SK-N-SH (cell line): ENCODE measurements at places on chromosomes 3 and 15. TPM values are rescaled to one million over a fixed set of nuclear protein-coding genes. Genes with fewer than 3 reads are reported as not detected.

DNA sequence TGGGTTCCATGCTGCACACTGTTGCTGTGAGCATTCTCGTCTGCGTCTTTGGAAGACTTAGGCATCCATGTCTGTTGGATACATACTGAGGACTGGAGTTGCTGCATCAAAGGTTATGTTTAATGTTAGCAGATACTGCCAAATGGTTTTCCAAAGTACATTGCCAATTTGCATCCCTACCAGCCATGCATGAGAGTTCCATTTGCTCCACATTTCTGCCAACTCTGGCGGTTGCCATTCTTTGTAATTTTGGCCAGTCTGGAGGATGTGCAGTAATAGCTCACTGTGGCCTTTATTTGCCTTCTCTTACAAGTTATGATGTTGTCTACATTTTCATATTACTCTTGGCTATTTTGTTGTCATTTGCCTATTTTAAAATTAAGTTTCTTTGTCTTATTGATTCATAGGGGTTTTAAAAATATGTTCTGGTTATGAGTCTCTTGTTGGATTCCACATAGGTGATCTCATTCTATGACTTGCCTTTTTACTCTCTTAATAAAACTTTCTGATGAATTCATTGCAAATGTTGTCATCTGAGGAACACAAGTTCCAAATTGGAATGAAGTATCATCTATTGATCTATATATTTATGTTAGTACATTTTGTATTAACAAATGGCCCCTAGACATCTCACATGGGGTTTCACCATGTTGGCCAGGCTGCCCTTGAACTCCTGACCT is 42.1 kb downstream of the FBLN2 start:
- no peak for DNase-seq
- H3K36me3 ChIP-seq = no peaks in the 10 kb centered on the region
- no peak overlapping the region for H3K27ac ChIP-seq

DNA sequence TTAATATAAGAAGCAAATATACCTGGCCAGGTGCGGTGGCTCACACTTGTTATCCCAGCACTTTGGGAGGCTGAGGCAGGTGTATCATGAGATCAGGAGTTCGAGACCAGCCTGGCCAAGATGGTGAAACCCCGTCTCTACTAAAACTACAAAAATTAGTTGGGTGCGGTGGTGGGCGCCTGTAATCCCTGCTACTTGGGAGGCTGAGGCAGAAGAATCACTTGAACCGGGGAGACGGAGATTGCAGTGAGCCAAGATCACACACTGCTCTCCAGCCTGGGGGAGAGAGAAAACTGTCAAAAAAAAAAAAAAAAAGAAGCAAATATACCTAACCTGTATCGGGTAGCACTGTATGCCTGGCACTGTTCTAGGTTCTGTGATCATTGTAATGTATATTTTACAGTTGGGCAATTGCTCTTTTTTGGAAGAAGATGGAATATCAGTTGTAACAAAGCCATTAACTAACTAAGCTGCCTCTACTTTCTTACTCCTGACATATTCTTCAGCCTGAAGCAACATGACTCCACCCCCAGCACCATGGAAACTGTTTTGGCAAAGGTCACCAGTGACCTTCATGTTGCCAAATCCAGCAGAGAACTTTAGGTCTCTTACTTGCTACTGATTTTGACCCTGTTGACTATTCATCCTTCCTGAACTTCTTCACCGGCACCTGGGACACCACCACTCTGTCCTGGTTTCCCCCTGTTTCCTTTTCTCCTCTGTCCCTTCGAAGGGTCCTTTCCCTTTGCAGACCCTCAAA is 203.8 kb downstream of the RPLP1 start:
- H3K27me3 ChIP-seq = peaks cover 40% of the 10 kb centered on the region; the same call in 1 of the 2 replicates
- no peak overlapping the region for H3K4me3 ChIP-seq
- no peak for DNase-seq
- no peak overlapping the region for H3K27ac ChIP-seq
- H3K4me1 ChIP-seq = no peaks in the 10 kb centered on the region

DNA sequence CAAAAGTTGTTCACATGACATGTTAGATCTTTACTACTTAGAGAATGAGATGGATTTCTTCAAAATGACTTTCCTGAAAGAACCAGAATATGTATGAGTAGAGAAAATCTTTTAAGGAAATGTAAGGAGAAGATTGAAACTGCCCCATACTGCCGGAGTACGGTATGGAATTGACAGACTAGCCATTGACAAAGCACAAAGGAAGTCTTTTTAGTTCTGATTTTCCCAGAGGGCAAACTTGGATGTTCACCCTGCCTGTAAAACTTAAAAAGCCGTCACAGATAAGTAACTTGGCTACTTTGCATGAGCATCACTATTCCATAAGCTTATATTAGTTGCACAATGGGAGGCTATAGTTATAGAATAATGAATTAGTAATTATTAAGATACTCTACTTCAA is 93.8 kb downstream of the NECTIN3 start:
- H3K4me3 ChIP-seq = no peak overlapping the region
- DNase-seq = no peak
- no peaks in the 10 kb centered on the region for H3K4me1 ChIP-seq
- peaks cover 7% of the 10 kb centered on the region; the same call in 1 of the 2 replicates for H3K36me3 ChIP-seq
- no peaks in the 10 kb centered on the region for H3K27me3 ChIP-seq
- no peak overlapping the region for H3K27ac ChIP-seq

GRCh38 chr3:189458528-189458927 is 172.7 kb upstream of the TP63 start:
- no peaks in the 10 kb centered on the region for H3K4me1 ChIP-seq
- no peaks in the 10 kb centered on the region for H3K36me3 ChIP-seq
- H3K27ac ChIP-seq = no peak overlapping the region
- H3K4me3 ChIP-seq = no peak overlapping the region
- H3K27me3 ChIP-seq = no peaks in the 10 kb centered on the region

DNA sequence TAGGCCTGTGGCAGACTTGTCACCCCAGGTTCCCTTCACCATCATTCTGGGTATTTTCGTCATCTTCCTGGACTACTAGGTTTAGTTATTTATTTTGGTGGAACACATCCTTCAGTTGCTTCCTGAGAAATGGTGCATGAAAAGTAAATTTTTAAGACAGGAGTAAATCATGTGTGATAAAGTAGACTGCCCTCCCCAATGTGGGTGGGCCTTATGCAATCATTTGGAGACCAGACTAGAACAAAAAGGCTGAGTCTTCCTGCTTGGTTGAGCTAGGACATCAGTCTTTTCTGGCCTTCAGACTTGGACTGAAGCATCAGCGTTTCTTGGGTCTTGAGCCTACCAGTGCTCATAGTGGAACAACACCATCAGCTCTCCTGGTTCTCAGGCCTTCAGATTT is 50.7 kb upstream of the SLC2A2 start:
- H3K4me3 ChIP-seq = no peak overlapping the region
- peaks cover 73% of the 10 kb centered on the region for H3K36me3 ChIP-seq
- DNase-seq = no peak

DNA sequence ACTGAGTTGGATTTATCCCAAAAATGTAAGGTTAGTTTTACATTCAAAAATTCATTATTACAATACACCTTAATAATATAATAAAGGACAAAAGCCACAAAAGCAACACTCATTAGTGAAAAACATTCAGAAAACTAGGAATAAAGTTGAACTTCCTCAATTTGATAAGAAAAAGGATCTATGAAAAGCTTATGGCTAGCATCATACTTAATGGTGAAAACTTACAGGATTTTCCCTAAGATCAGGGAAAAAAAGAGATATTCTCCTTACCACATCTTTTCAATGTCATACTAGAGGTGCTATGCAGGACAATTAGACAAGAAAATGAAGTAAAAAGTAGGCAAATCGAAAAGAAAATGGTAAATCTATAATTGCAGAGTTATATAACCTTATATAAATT is 279.9 kb downstream of the CGGBP1 start:
- H3K27me3 ChIP-seq = no peaks in the 10 kb centered on the region
- H3K4me1 ChIP-seq = no peaks in the 10 kb centered on the region
- no peak overlapping the region for H3K27ac ChIP-seq
- H3K4me3 ChIP-seq = no peak overlapping the region
- H3K36me3 ChIP-seq = no peaks in the 10 kb centered on the region

GRCh38 chr15:82105451-82106215 is 59.8 kb upstream of the MEX3B start:
- no peaks in the 10 kb centered on the region for H3K27me3 ChIP-seq
- no peak overlapping the region for H3K4me3 ChIP-seq
- H3K36me3 ChIP-seq = no peaks in the 10 kb centered on the region
- peaks cover 5% of the 10 kb centered on the region; the same call in 1 of the 2 replicates for H3K4me1 ChIP-seq

GRCh38 chr3:67478423-67478822 is 176.0 kb downstream of the SUCLG2 start:
- no peak for DNase-seq
- H3K36me3 ChIP-seq = no peaks in the 10 kb centered on the region
- no peak overlapping the region for H3K27ac ChIP-seq
- no peaks in the 10 kb centered on the region for H3K4me1 ChIP-seq
- no peak overlapping the region for H3K4me3 ChIP-seq

DNA sequence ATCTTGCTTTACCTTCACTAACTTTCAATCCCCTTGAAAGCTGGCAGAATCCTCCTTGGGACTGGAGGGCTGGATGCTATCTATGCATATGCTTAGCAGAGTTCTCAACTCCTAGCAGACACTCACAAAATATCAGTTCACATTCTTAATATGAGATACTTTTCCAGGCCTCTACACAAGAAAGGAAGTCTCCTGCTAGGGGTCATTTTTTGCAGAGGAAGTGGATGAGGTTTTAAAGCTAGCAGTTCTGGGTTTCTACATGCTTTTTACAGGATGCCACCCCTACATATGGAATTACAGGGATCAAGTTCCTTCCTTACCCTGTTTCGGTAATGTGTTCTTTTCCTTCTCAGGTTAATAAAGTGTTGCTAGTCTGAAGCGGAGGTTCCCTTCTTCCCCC is 206.3 kb upstream of the TP63 start:
- no peaks in the 10 kb centered on the region for H3K36me3 ChIP-seq
- no peak overlapping the region for H3K4me3 ChIP-seq
- no peaks in the 10 kb centered on the region for H3K4me1 ChIP-seq
- H3K27ac ChIP-seq = no peak overlapping the region
- no peaks in the 10 kb centered on the region for H3K27me3 ChIP-seq
- no peak for DNase-seq

GRCh38 chr3:87311309-87311708 is 34.9 kb upstream of the POU1F1 start:
- DNase-seq = no peak
- H3K4me3 ChIP-seq = no peak overlapping the region
- peaks cover 5% of the 10 kb centered on the region; the same call in 1 of the 2 replicates for H3K27me3 ChIP-seq
- no peaks in the 10 kb centered on the region for H3K36me3 ChIP-seq
- H3K4me1 ChIP-seq = no peaks in the 10 kb centered on the region

- H3K27me3 ChIP-seq = no peaks in the 10 kb centered on the region
- no peaks in the 10 kb centered on the region for H3K36me3 ChIP-seq
- no peak overlapping the region for H3K27ac ChIP-seq
- DNase-seq = no peak
Observed at GRCh38 chr3:187951452-187952190, 202.3 kb upstream of the LPP start.

- no peaks in the 10 kb centered on the region; the same call in 1 of the 2 replicates for H3K4me1 ChIP-seq
- no peaks in the 10 kb centered on the region for H3K27me3 ChIP-seq
- no peaks in the 10 kb centered on the region for H3K36me3 ChIP-seq
- DNase-seq = no peak
- no peak overlapping the region for H3K4me3 ChIP-seq
Observed at GRCh38 chr3:76438971-76439370, 600.9 kb upstream of the ROBO2 start.

The GALK2 gene
- 19.0 TPM in 2 replicates for polyA plus RNA-seq

The SLC35G2 gene
- 9.7 and 10.6 TPM in 2 replicates for polyA plus RNA-seq

The CHRNA7 gene
- 0.38 and 0.80 TPM in 2 replicates for polyA plus RNA-seq

The TGM4 gene
- polyA plus RNA-seq = 0.12 and 0.13 TPM in 2 replicates

The HYAL1 gene
- 0.30 and 0.49 TPM in 2 replicates for polyA plus RNA-seq

The CILP gene
- 0.03 and 0.15 TPM in 2 replicates for polyA plus RNA-seq

The PLSCR2 gene
- polyA plus RNA-seq = not detected in 2 replicates
